ENCODE measurements at places on chromosomes 7 and 10.

GRCh38 chr7:27244488-27245123 is 2.0 kb downstream of the EVX1 start:
- DNase-seq: no peak

GRCh38 chr10:86649471-86650150 is 4.7 kb upstream of the OPN4 start:
- no peak for DNase-seq

DNA sequence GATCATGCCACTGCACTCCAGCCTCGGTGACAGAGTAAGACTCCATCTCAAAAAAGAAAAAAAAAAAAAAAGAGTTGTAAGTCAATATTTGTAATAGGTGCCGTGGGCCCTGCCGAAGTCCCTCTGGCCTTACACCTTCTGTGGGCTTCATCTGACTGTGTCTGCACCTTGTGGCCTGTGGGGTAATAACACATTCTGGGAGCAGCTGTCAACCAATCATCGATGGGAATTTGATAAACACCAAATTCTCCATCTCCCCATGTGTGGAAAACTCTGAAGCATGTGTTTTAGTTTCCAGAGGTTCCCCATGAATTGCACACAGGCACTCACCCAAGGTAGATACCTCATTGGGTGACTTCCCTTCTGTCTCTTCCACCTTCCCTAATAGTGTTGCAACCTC is 10.8 kb downstream of the ZNF394 start:
- no peak for DNase-seq

DNA sequence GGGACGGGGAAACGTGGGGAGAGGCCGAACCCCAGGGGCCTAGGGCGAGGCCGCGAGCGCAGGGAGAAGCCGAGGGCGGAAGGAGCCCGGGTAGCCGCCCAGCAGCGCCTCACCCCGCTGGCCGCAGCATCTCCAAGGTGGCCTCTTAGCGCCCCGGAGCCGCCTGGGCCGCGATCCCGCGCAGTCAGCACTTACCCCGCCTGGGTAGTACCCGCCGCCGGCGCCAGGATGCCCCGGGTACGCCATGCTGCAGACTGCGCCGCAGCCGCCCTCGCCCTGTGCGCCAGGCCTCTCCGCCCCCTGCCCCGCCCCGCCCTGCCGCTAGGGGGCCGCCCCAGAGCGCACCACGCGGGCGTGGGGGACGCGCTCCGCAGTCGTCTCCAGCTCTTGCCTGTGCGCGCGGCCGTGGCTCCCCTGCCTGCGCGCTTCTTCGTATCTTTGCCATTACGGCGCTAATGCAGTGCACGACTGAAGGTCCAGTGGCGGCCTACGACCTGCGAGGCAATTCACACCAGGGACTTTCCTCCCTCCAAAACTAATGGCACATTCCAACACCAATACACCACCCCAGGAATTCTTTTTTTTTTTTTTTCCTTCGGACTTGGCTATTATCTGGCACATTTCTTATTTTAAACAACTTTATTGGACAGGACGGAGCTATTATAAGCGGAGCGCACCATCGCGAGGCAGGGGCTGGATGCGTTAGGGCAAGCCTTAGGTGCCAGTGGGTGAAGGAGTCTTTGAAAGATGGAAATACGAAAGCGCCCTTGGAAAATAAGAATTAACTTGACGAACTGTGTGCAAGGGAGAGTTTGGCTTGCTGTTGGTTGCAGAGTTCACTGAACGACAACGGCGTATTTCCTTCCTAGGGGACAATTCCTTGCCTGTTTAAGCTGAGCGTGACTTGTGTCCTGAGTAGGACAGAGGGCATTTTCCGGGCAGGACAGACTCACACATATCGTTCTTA is at the start of gene SRI:
Gene SRI (minus strand): TSS at position 258 of the 967 bp plus-strand sequence. CDS start 12 bp downstream, at position 246.
- DNase-seq: peak; percentile 86

DNA sequence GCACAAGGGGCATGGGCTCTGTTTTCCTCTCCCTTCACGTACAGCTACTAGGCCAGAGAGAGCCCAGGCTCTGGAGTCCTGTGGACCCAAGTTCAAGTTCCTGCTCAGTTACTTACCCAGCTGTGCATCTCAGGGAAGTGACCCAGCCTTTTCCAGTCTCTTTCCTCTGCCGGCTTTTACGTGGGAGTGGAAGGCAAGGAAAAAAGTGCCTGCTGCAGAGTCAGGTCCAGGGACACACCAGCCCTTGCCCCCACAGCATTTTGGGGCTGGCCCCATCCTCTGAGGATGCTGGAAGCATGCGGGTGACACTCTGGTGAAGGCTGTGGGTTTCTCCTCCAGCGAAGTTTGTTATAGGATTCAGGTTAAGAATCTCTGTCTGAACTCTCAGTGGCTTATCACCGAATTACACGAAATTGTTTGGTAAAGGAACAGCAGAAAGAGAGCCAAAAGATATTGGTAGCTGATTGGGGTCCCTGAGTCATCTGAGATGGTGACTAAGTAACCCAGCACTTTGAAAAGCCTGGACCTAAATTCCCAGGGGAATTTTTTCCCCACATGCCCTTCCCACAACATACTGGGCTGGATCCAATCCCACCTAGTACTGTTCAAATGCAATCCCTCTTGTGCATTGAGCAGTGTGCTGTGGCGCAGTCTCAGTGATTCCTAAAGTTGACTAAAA is 424.3 kb downstream of the RPS24 start:
- DNase-seq: no peak

DNA sequence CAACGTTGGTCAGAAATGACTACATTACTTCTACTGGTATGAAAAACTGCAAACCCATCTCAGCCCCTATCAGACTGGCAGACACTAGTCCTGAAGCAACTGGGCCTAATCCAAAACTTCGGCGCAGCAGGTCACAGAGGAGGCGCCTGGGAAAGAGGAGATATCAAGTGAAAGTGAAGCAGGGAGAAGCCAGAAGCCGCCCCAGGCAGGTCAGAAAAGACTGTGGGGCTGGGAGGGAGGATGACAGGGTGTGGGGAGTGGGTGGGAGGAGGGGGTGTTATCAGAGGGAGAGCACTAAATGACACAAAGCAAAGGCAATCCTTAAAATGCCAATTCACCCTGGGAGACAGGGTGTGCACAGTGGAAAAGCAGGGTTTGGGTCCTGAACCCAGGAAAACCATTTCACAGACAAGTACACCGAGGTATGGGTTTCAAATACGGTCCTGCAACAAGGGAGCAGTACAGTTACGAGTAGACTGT is 731 bp downstream of the CHCHD3 start:
- no peak for DNase-seq

DNA sequence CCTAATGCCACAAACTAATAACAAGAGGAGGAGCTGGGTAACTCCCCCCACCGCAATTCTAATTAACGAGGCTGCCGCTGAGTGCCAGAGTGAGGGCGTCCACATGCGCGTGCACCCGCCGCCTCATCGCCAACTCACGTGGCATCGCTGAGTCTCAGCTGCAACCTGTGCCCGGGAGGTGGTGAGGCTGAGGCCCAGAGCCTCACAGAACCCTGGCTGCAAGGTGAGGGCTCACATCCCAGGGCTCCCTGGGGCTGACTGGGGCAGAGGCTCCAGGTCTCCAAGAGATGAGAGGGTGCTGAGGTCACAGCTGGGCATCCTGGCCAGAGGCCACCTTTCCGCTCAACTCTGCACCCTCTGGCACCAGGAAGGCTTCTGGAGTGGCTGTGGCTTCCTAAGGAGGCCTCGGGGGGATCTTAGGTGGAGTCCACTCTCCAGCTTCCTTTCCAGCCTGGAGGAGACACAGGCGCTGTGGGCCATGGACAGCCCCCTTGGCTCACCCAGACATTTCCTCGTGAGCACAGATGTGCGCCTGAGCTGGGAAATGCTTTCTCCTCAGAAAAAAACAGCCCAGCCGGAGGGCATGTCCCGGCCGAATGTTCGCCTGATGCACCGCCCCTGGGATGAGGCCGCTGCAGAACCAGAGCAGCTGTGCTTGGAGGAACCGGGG is 242.6 kb downstream of the MAD1L1 start:
- no peak for DNase-seq
